ENCODE measurements at places on chromosomes 7 and 10.

- no peak for DNase-seq
Measured at GRCh38 chr7:85950418-85950817, 693.3 kb upstream of the GRM3 start.

DNA sequence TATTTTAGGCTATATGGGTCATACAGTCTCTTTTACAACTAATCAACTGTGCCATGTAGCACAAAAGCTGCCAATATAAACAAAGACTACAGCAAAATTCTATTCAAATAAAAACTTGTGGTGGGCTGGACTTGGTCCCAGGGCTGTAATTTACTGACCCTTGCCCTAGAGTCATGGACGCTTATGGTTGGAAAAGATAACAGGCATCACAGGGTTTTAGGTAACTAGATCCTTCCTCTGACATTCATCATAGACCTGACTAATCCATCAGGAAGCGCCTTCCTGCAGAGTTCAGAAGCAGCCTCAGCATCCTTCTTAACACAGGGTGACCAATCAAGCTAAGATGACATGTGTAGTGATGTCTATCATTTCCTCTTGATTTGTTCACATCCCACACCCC lies 40.2 kb upstream of the GPAM start:
- DNase-seq = no peak

DNA sequence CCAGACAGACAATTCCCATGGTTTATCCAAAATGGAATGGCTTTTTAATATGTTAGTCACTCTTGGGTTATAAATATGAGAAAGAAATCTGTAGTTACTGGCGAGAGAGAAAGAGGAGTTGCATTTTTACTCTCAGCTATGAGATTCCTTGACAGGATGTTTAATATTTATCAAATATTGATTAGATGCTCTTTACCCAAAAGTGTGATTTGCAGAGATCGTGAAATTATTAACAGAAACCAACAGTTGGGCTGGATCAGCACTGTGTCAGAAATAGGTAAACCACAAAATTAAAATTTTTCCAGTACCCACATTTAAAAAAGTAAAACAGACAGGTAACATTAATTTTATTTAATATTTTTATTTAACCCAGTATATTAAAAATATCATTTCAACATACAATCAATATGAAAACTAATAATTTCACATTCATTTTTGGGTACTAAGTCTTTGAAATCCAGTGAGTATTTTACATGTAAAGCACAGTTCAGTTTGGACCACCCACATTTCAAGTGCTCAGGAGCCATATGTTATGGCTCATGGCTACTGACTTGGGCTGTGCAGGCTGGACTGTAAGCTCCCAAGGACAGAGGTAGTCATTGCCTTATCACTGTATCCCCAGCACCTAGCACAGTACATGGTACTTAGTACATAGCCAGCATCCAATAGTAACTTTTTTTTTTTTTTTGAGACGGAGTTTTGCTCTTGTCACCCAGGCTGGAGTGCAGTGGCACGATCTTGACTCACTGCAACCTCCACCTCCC lies 42.5 kb downstream of the KLHDC10 start:
- DNase-seq = no peak

DNA sequence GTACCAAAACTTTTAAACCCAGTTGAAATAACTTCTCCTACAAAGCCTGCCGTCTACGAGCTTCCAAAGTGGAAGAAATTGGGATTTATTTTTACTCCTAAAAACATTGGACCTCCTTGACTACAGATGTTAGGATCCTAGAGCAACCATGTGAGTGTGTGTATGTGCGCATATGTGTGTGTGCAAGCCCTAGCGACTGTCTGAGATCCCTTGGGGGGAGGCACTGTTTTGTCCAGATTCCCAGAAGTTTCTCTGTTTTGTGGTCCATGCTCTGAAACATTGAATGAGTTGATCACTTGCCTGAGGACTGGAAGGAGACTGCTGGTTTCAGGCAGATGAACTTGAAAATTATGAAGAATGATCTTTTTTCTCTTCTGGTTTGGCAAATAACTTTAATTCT lies 312.3 kb upstream of the ZNF32 start:
- no peak for DNase-seq

DNA sequence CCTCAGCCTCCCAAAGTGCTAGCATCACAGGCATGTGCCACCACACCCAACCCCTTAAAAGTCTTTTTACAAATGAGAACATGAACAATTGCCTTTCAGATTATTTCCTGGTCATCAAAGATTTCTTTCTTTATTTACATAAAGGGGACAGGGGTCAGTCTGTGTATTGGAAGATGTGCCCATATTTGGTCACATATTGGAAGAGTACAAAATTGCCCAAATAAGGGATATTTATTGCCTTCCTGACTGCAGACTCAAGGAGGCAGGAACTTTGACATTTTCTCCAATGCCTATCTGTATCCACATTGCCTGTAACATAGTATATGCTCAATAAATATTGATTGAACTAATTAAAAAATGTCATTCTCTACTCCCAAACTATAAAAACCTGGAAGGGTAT lies 25.9 kb upstream of the HERPUD2 start:
- no peak for DNase-seq

DNA sequence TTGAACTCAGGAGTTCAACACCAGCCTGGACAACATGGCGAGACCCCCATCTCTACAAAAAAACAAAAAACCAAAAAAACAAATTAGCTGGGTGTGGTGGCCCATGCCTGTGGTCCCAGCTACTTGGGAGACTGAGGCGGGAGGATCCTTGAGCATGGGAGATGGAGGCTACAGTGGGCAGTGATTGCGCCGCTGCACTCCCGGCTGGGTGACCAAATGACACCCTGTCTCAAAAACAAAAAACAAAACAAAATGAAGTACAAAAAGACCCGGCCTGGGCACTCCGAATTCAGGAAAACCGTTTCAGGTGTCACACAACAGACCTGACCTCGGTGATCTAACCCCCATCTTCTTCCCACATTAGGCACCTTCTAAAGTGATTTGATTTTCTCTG lies 65.5 kb downstream of the INSIG1 start:
- no peak for DNase-seq

DNA sequence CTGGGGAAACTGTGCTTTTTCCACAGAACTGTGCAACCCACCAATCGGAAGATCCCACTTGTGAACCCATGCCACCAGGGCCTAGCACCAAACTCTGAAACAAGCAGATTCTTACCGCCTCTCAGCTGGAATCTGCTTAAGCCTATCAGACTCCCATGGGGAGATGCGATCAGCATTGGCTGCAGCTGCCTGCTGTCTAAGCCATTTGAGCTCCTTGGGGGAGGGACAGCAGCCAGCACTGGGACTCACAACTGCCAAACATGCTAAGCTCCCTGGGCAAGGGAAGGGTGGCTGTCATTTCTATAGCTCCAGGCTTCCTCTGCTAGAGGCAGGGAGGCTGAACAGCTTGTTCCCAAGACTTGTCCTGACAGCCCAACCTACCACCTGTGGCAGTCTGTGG lies 283.8 kb downstream of the CDK14 start:
- DNase-seq = no peak

GRCh38 chr10:62381385-62382102 lies 7.4 kb downstream of the ZNF365 start:
- no peak for DNase-seq

DNA sequence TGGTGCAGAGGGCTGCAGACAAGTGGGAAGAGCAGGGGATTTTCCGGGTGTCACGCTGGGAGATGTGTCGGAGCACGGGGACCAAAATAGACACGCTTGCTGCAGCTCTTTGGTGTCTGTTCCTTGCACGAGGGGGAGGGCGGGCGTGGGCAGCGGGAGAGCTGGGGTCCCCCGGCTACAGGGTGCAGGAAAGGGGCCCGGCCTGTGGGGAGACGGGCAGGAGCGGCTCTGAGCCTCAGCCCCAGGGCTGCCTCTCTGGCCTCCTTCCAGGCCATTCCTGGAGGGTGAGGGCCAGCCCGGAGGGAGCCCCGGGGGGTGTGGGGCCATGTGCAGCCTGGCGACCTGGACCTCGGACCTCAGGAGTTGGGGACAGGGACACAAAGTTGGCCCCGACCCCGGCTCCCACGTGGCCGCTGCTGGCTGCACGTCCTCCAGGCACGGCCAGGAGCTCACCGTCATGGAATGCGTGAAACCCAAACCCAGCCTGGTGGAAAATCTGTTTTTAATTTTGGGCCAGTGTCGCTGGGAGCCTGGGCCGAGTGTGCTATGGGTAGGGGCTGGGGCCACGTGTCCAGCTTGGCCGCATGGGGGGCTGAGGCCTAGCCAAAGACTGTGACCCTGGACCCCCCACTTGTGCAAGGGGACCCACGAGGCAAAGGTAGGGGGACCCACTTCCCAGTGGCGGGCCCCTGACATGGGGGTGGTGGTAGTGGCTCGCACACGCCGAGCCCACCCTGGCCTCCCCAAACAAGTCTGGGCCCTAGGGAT lies 6.6 kb downstream of the TTYH3 start:
- no peak for DNase-seq

Data from stimulated activated effector memory CD8-positive, alpha-beta T cell treated with anti-CD3 and anti-CD28 coated beads, Interleukin-12 subunit alpha, Interleukin-12 subunit beta, amount 100 ng/mL, for 72 hours (primary cell).